ENCODE measurements at places on chromosomes 3 and 15.

- DNase-seq: no peak
Measured at GRCh38 chr15:69132977-69133861, 27.2 kb upstream of the GLCE start.

GRCh38 chr3:71570546-71570945 is 13.0 kb downstream of the FOXP1 start:
- DNase-seq: no peak

GRCh38 chr15:79970624-79971434 is at the start of gene BCL2A1:
TSS of gene BCL2A1 (minus strand) at chr15:79971196. CDS start at chr15:79971119, 77 bp downstream.
- DNase-seq: no peak

- no peak for DNase-seq
Measured at GRCh38 chr3:160257606-160258005, 32.4 kb downstream of the C3orf80 start.

GRCh38 chr15:27358751-27359434 is 387.9 kb downstream of the GABRG3 start:
- peak; percentile 49 for DNase-seq

GRCh38 chr3:178393146-178393545 is 143.1 kb upstream of the KCNMB2 start:
- DNase-seq: no peak

DNA sequence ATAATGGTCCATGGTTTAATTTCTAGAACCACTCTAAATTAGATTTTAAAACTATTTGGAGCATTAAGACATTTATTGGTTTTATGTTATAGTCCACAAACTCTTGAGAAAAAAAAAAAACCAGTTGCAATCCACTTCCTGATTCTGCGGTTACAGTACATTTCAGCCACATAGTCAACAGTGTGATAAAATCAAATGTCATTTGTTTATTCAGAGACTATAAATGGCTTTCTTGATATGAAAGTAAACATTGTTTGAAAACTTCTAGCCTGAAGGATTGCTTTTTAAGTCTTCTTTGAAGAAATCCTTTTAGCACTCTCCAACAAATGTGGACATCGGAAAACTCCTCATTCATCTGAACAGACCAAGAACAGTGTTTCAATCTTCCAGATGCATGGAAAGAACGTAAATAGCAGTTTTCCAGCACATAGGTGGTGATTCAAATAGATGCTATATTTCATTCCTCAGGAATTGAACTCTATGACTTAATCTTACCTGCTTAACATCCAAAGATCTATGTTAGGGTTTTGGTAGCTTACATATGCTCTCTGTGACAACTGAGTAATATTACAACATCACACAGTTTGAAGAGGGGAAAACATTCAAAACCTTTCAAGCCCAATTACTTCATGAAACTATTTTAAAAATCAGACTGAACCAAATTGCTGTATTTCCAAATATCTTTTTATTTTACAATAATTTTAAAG is 87.8 kb upstream of the UBE2E2 start:
- no peak for DNase-seq

DNA sequence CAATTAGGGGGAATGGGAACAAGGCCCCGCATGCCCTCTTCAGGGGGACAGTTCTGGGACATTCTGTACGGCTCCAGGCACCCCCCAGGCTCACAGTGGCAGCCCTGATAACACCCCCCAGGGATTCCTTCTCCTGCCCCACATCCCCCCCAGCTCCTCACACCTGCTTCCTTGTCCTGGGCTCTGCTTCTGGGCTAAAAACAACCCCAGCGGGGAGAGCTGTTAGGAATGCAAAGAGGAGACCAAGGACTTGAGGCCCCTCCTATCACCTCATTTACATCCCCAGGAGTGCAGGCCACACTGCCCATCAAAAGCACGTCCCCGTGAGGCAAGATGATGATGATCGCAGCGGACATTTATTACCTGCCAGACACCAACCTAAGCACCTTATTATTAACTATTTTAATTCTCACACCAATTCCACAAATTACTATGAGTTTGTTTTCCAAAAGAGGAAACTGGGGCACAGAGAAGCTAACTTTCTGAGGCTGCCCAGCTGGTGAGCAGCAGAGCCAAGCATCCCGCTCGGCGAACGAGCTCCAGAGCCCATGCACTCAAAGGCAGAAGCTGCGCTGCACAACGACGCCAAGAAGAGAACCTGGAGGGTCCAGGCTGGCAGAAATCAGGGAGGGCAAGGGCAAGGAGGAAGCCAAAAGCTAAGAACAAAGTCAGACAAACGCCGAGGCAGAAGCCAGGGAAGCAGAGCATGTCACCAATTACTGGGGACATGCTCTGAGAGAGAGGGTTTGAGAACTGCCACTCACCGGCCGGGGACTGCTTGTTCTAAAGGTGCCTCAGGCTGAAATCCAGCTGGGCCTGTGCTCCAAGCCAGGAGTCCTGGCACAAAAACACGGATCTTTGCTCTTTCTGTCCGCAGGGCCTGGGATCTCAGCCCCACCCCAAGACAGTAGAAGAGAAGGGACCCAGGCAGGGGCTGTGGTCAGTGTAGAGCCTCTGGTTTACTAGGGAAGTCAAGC is 76.2 kb upstream of the NSMCE3 start:
- no peak for DNase-seq

DNA sequence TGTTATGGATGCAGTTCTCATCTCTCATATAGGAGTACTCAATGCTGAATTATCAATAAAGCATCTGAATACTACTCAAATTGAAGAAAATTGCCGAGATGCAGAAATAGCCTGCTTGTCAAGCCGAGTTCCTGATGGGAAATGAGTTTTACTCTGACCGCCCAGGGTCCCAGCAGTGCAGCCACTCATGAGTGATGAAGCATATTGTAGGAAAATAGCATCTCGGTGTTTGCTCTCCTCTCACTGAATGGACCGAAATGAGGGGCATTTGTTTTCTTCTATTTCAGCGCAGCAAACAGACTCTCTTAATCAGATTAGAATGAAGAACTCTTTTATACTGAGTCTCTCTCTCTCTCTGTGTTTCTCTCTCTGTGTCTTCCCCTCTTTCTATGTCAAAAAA is 190.0 kb downstream of the GABRB3 start:
- DNase-seq: no peak

GRCh38 chr15:32717426-32718226 is at the start of gene GREM1:
TSS of gene GREM1 (plus strand) at chr15:32718004. CDS start at chr15:32730691, 12,687 bp downstream.
- DNase-seq: peak; percentile 8

GRCh38 chr15:31080591-31081014 is 20.9 kb downstream of the TRPM1 start:
- DNase-seq: peak; percentile 64

DNA sequence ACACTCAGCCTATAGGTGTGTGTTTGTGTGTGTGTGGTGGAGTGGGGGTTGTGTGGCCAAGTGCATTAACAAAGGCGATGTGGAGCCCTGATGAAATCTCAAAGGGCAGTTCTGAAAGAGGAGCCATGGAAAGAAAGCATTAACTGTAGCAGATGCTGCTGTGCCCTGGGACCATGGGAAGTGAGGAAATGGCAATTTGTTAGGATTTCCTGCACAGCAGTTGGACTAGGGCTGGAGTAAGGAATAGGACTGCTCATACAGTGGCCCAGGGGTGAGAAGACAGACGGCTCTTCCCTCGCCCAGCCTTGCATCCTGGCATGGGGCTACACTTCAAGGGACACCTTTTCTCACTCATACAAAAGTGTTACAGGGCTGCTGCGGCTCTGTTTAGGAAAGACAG is 12.3 kb upstream of the ZBTB38 start:
- DNase-seq: no peak

Measured in neural crest cell (in vitro differentiated cells).